ENCODE measurements at places on chromosomes 1 and 21.
A peak's percentile ranks its signal among the peaks of the same experiment; 100 is the strongest.

DNA sequence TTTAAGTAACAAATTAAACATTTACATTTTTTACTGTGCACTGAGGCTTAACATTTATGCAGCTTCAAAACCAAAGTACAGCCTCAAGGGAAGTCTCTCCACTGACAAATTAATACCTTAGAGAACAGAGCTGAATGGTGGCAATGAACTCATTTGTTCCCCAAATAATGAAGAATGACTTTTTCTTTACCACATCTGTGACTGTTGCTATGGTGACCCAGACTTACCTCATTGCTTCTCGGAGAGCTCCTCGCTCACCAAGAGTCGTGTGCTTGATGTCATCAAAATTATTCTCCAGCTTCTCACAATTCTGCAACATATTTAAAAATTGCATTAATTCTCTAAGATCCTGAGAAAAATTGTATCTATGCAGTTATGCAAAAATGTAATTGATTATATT lies 92.9 kb downstream of the DPYD start:
- no peak for DNase-seq

DNA sequence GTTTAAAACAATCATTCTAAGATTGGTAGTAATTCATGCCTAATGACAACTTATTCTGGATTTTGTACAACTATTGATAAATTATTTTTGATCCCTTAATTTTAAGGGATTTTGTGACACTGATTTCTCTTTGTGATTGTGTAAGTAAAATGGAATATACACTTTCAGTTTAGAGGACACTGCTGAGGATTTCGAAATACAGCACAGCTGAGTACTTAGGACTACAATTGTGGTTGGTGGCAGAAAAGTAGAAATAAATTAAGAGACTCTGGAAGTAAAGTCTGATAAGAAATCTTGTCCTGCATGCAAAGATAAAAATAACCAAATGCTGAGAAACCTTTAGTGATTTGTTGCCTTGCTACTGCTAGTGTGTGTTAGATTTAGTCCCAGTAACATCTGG lies 40.0 kb downstream of the TYW3 start:
- DNase-seq, result no peak

- DNase-seq, result no peak
These were observed 75.0 kb upstream of the SELENON start for GRCh38 chr1:25724966-25725365.

GRCh38 chr1:179866616-179867015 lies 11.0 kb downstream of the TOR1AIP2 start:
- no peak for DNase-seq

GRCh38 chr1:180947901-180948640 lies 35.4 kb downstream of the KIAA1614 start:
- DNase-seq, result no peak

GRCh38 chr1:62187548-62187947 lies 7.1 kb upstream of the L1TD1 start:
- DNase-seq, result no peak

- DNase-seq, result no peak
These were observed 68.0 kb upstream of the ACTL8 start for GRCh38 chr1:17687145-17687544.

DNA sequence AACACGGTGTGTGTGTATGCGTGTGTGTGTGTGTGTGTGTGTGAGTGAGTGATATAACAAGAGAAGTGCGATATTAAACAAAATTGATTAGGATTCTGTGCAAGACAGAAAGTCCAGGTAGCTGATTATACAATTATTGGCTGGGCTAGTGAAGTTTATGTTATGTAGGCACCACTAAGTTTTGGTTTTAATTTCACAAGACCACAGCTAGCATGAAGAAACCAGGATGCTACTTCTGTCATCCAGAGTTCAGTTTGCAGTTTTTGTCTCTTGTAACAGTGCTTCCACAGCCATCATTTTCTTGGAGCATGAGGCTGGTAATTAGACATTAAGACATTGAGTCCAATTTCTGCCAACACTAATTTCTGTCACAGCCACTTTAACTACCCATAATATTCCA lies 1590.2 kb upstream of the B3GALT2 start:
- no peak for DNase-seq

DNA sequence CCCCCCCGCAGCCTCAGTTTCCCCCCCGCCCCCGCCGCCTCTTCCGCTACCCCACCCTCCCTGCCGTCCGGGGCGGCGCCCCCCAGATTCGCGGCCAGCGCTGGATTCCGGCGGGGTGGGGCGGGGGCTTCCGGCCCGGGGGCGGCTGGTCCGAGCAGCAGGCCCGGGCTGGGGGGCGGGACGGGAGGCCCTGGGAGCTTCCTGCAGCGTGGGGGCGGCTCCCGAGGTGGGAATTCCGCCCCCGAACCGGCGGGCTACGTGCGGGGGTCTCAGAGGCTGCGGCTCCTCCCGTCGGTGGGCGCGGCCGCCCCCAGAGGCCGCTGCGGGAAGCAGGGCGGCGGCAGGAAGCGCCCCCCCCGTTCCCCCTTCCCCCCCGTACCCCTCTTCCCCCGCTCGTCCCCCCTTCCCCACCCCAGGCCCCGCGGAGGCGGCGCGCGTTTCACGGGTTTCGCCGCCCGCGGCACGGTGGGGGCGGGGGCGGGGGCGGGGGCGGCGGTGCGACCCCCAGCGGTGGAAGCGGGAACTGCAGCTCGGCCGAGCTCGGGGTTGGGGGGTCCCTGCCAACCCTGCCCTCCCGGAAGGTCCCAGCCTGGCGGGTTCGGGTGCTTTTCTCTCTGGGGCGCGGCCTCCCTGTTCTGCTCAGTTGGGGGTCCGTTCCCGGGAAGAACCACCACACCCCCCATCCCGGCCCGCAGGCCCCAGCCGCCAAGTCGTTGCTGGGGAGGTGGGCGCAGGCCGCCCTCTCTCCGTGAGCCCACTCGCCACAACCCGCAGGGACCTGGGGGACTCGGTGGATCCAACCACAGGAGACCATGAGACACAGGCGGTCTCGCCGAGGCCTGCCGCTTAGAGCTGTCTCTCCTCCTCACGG lies 76.3 kb downstream of the MORN1 start:
- DNase-seq, result peak; percentile 39

GRCh38 chr1:150507912-150508864 lies at the start of gene ECM1:
TSS of gene ECM1 (plus strand) at chr1:150508109. CDS start at chr1:150508210, 101 bp downstream.
- DNase-seq, result no peak

DNA sequence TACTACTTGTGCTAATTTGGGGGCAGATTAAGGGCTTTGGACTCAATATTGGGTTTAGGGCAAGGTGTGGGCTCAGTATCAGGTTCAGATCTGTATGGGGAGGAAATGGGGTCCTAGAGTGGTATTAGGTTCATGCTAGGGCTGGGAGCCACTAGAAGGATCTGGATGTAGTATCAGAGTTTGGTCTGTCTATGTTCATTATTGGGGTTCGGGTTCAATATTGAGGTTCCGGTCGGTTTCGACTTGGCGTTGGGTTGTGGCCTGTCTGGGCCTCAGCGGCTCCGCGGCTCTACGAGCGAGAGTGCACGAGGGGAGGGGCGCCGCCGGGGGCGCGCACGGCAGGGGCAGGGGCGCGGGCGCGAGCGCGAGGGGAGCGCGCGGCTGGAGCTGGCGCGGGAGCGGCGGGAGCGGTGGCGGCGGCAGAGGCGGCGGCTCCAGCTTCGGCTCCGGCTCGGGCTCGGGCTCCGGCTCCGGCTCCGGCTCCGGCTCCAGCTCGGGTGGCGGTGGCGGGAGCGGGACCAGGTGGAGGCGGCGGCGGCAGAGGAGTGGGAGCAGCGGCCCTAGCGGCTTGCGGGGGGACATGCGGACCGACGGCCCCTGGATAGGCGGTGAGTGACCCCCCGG lies at the start of gene PTPRF:
Gene PTPRF (plus strand): TSS at position 401 of the 624 bp plus-strand sequence. CDS start 14,193 bp downstream, outside the sequence.
- no peak for DNase-seq

GRCh38 chr1:205858141-205858961 lies 8.4 kb upstream of the PM20D1 start:
- DNase-seq, result no peak

GRCh38 chr1:69842326-69842725 lies 274.6 kb downstream of the LRRC7 start:
- DNase-seq, result no peak

DNA sequence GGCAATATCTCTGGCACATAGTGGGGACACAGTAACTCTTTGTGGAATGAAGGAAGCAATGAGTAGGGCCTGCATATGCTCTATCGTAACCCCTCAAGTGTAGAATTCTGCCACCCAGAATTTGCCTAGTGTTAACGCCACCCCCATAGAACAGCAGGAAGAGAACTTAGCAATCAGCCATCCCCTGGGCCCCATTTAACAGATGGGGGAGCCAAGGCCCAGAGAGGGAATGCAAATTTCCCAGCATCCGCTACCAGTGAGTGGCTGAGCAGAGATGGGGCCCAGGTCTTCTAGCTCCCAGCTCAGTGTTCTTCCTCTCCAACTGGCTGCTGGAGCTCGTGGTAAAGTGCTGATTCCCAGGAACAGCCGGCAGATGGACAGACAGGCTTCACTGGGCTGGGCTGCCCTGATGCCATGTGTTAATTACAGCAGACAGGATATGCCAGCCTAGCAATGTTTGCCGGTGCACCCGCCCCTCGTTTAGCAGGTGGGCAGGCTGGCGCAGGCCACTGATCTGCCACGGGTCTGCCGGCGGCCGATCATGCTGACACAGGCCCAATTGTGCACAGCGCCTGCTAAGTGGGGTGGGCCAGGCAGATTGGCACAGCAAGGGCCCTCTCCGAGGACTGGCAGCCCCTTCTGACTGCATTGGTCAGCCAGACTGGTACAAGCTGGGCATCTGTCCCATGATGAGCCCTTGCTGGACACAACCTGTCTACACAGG lies 171.9 kb downstream of the IGSF21 start:
- DNase-seq, result no peak

DNA sequence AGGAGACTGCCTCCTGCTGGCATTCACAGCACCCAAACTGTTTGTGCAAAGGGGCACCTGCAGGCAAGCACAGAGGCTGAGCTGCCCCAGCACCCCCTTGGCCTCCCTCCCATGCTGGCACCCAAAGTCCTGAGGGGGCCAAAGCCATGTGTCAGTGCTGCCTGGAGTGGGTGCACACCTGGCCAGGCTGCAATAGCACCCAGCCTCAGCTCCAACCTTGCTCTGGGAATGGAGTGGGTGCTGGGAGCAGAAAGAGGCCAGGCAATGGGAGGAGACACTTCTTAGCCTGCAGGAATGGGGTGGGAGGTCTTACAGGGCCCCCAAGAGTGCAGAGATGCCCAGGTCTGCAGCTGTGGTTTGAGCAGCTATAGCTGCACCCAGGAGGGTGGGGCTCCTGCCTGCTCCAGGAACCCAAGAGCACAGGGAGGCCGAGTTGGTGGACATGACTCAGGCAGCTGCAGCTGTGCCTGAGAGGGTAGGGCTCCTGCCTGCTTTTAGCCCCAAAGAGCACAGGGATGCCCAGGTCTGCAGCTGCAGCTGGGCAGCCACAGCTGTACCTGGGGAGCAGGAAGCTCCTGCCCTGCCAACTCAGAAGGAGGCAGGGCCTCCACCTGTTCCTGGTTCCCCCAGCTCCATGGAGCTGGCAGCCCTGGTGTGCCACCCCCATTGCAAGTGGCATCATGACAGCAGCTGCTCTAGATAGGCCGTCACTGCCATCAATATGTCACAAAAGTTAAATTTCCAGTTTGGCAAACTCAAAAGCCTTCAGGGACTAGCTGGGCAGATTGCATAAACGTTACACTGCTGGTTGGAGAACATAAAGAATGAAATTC lies 5.3 kb upstream of the CHD1L start:
- no peak for DNase-seq

DNA sequence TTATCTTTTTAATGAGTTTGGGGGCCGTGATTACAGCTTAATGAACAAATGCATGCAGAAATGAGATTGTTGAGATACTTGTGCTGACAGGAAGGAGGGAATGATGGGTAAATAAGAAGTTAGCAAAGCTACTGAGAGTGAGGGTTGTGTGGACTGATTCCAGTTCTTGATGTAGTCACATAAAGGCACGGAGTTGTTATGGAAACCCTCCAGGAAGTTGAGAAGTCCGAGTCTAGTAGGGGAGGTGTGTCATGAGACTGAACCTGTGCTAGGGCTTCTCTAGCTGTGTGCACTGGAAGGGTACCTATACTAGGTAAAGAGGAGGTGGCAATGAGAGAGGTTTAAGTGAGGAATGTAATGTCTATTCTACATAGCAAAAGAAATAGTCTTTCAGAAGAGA lies 475.7 kb downstream of the USP25 start:
- no peak for DNase-seq

- DNase-seq, result no peak
These were observed 198.4 kb downstream of the MATN1 start for GRCh38 chr1:30524840-30525617.

DNA sequence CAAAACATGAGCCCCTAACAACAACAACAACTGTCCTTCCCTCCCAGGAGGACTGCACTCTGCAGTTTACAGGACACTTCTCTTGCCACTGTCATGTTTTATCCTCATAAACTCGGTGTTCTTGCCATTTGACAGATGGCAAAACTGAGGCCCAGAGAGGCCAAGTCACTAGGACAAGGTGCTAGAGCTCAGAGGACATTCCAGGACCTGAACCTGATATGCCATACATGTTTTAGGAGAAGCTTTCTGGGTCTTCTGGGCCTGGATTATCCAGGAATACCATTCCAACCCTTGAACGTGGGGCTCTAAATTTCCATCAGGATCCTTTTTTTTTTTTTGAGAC lies 19.4 kb upstream of the TENT5B start:
- DNase-seq, result no peak

- DNase-seq, result no peak
These were observed 33.7 kb downstream of the CDCA8 start for GRCh38 chr1:37725851-37726613.

DNA sequence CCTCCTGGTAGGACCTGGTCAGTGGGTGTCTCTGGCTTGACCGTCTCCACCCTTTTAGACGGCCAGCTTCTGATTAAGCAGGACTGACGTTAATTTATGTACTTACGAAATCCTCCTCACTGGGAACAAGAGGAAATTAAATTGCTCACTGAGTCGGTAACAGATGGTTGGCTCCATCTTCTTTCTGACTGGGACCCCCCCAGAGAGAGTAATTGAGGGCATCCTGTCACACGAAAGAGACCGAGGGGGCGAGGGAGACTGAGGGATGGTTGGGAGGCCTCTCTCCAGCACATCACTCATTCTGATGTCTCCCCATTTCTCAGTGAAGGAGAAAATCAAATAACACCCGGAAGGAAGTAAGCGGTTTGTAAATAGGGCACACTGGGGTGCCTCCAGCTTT lies 104.8 kb downstream of the OMA1 start:
- DNase-seq, result no peak

- DNase-seq, result no peak
These were observed 46.3 kb downstream of the TESK2 start for GRCh38 chr1:45444609-45445131.

GRCh38 chr21:42567861-42568260 lies 54.2 kb downstream of the SLC37A1 start:
- no peak for DNase-seq

GRCh38 chr1:204320382-204320804 lies 39.3 kb downstream of the PLEKHA6 start:
- no peak for DNase-seq
